ENCODE measurements at places on chromosomes 2 and 18. TPM values are rescaled to one million over a fixed set of nuclear protein-coding genes. Genes with fewer than 3 reads are reported as not detected.

TRIM54 gene
- 0.22 TPM for total RNA-seq

- H3K36me3 ChIP-seq = no peaks in the 10 kb centered on the region
- H3K4me1 ChIP-seq = no peaks in the 10 kb centered on the region
- no peaks in the 10 kb centered on the region for H3K27me3 ChIP-seq
- no peak overlapping the region for H3K4me3 ChIP-seq
Measured at GRCh38 chr2:20707601-20708000, 40.7 kb downstream of the GDF7 start.

CENPA gene
- total RNA-seq = 18.2 TPM

DNA sequence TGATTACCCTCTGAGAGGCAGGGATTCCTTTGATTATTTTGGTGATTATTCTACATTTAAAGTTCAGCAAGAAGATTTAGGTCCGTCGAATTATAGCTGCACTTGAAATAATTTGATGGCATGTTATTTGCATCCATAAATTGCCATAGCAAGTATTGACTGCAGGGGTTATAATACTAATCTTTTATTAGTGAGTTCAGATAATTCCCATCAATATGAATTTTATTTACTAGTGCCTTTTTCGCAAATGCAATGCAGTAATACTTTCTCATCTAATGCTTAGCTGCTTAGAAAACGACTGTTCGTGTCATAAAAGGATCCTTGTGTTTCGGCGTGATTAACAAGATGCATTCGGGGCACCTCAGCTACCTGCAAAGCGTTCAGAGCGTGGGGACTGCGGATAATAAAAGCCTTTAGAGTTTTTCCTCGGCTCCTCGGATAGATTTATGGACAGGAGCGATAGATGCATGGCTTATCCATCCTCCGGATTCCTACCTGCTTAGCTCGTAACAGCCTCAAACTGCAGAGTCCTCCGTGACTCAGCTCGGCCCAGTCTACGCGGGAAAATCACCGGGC is 2.5 kb upstream of the GBX2 start:
- H3K36me3 ChIP-seq = no peaks in the 10 kb centered on the region
- peaks cover 28% of the 10 kb centered on the region for H3K27me3 ChIP-seq
- no peak for DNase-seq
- H3K4me3 ChIP-seq = no peak overlapping the region
- no peaks in the 10 kb centered on the region for H3K4me1 ChIP-seq

CD28 gene
- 66.4 TPM for total RNA-seq

DNA sequence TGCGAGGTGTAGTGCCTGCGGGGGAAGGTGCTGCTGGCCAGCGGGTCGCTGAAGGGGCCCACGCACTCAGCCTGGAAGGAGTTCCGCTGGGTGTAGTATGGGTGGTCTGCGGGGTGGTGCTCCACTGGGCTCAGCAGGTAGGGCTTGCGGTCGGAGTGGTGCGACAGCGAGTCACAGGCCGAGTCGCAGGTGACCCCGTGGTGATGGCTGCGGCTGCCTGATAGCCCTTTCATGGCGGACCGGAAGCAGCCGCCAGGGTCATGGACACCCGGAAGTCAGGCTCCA is 429.8 kb downstream of the TGIF1 start:
- DNase-seq = no peak
- no peaks in the 10 kb centered on the region for H3K27me3 ChIP-seq
- H3K27ac ChIP-seq = no peak overlapping the region
- no peaks in the 10 kb centered on the region for H3K36me3 ChIP-seq
- no peak overlapping the region for H3K4me3 ChIP-seq

PCARE gene
- total RNA-seq = not detected

GPR39 gene
- total RNA-seq = not detected

- no peak overlapping the region for H3K4me3 ChIP-seq
- DNase-seq = no peak
- no peak overlapping the region for H3K27ac ChIP-seq
- H3K36me3 ChIP-seq = no peaks in the 10 kb centered on the region
- H3K4me1 ChIP-seq = no peaks in the 10 kb centered on the region
Measured at GRCh38 chr2:167925758-167926157, 321.6 kb downstream of the STK39 start.

GRCh38 chr18:79866889-79867574 is 69.3 kb downstream of the KCNG2 start:
- H3K36me3 ChIP-seq = no peaks in the 10 kb centered on the region
- H3K27me3 ChIP-seq = no peaks in the 10 kb centered on the region
- no peak overlapping the region for H3K27ac ChIP-seq
- no peaks in the 10 kb centered on the region for H3K4me1 ChIP-seq
- no peak for DNase-seq

SCG2 gene
- total RNA-seq = not detected

PSTPIP2 gene
- 24.9 TPM for total RNA-seq

DNA sequence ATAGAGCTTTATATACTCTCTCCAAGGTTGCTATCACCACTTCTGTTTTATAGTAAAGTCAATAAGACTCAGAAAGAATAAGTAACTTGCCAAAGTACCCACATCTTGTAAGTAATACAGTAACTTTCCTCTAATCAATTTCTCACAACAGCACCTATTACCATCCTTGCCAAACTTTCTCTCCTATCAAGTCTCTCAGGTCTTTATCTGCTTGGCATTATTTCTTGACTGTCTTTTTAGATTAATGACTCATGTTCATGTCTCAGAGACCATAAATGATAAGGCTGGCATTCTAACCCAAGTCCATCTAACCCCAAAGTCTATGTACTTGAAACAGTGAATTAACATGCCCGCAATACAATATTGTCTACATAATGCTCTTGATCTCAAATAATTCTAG is 618.0 kb upstream of the ZEB2 start:
- H3K4me3 ChIP-seq = no peak overlapping the region
- no peaks in the 10 kb centered on the region for H3K4me1 ChIP-seq
- no peaks in the 10 kb centered on the region for H3K36me3 ChIP-seq
- H3K27me3 ChIP-seq = no peaks in the 10 kb centered on the region
- no peak overlapping the region for H3K27ac ChIP-seq
- DNase-seq = no peak
